ENCODE measurements at places on chromosomes 5 and 9.
A peak's percentile ranks its signal among the peaks of the same experiment; 100 is the strongest.

- peak; percentile 68 for DNase-seq
Measured at GRCh38 chr9:134396258-134396742, 70.0 kb downstream of the RXRA start.

- peak; percentile 71 for DNase-seq
Measured at GRCh38 chr5:146340260-146341081, 1.8 kb downstream of the POU4F3 start.

DNA sequence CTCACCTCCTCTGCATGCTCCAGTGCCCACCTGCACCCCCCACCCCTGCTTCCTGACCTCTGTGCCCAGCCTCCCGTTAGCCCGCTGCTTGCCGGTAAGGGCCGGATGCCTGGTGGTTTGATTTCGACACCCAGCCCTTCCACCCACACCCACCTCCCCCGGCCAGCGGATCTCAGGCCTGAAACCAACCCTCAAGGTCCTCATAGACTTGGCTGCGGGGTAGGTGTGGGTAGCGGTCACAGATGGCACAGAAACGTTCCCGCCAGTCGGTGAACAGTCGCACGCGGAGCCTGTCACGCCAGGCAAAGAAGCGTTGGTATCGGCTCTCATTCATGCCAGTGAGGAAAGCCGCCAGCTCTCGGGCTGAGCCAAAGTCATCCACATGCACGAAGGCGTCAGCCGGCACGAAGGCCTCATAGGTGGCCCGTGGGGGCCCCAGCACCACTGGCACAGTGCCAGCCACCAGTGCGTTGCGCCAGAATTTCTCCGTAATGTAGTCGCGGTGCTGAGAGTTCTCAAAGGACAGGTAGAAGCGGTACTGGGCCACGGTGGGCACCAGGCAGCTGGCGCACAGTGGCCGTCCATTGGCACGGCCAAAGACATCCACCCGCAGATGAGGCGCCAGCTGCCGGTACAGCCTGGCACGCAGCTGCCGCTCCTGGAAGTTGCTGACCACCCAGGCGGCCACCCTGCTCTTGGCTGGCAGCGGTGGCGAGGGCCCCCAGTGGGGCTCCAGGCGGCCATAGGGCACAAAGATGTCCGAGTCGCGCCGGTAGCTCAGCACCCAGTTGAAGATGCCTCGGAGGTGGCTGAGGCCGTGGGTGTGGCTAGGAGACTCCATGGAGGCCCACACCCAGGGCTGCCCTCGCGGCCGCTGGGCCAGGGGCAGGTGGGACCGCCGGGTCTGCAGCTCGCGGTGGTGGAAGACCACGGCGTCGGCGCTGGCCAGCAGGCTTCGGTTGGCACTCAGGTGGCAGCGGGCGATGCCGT is 1.1 kb downstream of the FUT7 start:
- no peak for DNase-seq

GRCh38 chr5:153756540-153756939 is 266.1 kb downstream of the GRIA1 start:
- no peak for DNase-seq

DNA sequence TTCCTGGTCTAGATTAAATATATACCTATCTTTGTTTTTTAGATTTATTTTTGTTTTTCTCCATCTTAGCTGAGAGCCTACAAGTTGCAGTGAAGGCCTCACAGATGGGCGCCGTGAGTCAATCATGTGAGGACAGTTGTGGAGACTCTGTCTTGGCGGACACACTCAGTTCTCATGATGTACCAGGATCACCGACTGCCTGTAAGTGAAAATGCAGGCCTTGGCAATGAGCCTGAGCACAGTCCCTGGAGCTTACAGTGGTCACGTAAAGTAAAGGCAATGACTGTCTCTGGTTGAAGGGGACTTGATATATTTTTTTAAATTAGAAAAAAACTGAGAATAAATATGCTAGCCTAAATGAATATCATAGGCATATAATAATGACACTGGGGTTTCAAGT is 271.9 kb downstream of the ARHGEF28 start:
- no peak for DNase-seq

DNA sequence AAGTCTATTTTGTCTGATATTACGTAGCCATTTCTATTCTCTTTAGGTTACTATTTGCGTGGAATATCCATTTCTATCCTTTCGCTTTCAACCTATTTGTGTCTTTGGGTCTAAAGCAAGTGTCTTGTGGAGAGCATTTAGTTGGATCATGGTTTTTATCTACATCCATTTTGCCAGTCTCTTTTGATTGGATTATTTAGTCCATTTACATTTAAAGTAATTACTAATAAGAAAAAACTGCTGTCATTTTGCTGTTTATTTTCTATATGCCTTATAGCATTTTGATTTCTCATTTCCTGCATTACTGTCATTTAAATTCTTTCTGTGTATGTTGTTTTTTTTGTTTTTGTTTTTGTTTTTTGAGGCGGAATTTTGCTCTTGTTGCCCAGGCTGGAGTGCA is 26.0 kb upstream of the UBQLN1 start:
- no peak for DNase-seq

GRCh38 chr5:16467363-16468219 is 2.0 kb upstream of the ZNF622 start:
- peak; percentile 60 for DNase-seq

DNA sequence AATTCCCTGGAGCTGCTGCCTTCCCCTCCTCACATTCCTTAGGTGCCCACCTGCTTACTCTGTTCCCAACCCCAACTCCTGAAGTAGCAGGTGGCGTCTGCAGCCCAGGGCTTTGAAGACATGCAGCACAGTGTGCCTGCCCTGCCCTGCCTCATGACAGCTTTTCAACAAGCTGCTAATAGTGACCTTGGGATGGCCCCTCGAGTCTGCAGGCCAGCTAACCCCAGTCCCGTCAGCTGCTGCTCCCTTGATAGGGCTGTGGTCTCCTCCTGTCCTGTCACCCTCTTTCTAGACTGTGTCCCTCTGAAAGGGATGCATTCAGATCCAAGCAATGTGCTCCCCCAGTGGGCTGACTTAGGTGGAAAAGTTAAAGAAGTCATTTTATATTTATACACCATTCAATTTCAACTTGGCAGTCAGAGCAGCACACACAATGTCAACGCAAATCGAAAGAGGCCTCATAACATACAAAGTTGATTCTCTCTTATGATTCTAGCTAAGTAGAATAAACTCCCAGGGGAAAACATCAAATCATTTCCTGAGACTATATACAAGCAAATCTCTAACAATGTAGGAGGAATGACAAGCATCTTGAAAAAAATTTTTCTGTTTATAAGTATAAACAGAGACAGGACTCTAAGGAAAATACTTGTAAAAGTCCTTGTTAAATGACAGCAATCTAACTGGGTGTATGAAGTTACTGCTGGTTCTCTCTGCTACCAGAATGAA is 37.9 kb downstream of the ADRB2 start:
- DNase-seq = no peak
